ENCODE measurements at places on chromosomes 11 and 22.

GRCh38 chr22:29116397-29117123 is 43.7 kb downstream of the KREMEN1 start:
- no peak for DNase-seq

GRCh38 chr11:95419915-95420314 is 188.9 kb upstream of the SESN3 start:
- DNase-seq, result no peak

- DNase-seq, result no peak
Measured at GRCh38 chr22:23418159-23418788, 161.8 kb downstream of the IGLL1 start.

DNA sequence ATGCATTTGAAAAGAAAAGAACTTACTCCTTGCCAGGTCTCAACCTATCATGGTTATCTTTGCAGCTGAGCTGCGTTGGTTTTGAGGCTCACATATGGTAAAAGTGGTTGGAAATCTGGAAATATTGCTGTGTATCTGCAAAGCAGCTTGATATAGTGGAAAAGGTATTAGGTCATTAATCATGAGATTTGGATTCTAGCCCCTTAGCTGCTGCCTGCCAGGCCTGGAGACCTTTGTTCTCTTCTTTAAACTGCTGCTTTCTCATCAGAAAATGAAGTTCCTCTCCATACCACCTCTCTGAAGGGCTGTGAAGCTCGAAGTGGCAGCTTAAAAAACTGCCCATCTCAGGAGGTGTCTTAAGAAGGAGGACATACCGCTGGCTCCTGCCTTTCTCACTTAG is 5.7 kb downstream of the PPARA start:
- no peak for DNase-seq

DNA sequence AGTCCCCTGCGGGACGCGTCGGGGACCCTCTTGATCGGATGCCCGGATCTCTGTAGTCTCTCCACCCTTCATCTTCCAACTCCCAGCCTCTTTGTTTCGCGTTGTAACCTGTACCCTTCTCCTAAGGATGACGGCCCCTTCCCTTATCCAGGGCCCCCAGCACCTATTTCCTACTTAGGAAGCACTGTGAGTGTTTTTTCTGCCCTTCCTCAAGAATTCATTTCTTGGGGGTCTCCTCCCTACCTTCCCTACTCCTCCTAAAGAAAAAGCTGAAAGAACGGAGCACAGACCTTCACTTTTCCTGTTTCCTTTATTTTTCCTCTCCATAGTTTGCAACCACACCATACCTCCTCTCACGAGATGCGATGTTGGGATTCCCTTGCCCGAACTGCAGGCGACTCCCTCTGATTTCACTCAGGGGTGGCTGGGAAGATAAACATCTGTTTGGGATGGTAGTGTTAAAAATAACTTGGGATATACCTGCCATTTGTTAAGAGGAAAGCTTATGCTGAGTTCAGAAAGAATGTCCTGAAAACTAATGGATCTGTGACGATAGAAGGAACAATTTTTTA is 593 bp downstream of the FAM118B start:
- DNase-seq, result no peak

Measured in NCI-H82 (cell line).